Activated naive CD4-positive, alpha-beta T cell treated with anti-CD3 and anti-CD28 coated beads, Interleukin-2, amount 50 U/mL, for 72 hours (primary cell): ENCODE measurements at places on chromosomes 16 and 17. TPM values are rescaled to one million over a fixed set of nuclear protein-coding genes. Genes with fewer than 3 reads are reported as not detected.

- DNase-seq: no peak
Measured at GRCh38 chr16:30722443-30722842, 23.5 kb downstream of the SRCAP start.

- DNase-seq: no peak
Measured at GRCh38 chr16:67673712-67674580, 7.3 kb downstream of the C16orf86 start.

GRCh38 chr17:2087597-2088211, 32.8 kb downstream of the HIC1 start:
- DNase-seq: peak; percentile 73

- DNase-seq: no peak
Measured at GRCh38 chr17:82240506-82241182, 11.8 kb downstream of the SLC16A3 start.

GRCh38 chr17:73998653-73999645, 204.5 kb upstream of the RPL38 start:
- DNase-seq: peak; percentile 74

GRCh38 chr17:1203111-1203966, 23.6 kb upstream of the ABR start:
- DNase-seq: peak; percentile 65

DNA sequence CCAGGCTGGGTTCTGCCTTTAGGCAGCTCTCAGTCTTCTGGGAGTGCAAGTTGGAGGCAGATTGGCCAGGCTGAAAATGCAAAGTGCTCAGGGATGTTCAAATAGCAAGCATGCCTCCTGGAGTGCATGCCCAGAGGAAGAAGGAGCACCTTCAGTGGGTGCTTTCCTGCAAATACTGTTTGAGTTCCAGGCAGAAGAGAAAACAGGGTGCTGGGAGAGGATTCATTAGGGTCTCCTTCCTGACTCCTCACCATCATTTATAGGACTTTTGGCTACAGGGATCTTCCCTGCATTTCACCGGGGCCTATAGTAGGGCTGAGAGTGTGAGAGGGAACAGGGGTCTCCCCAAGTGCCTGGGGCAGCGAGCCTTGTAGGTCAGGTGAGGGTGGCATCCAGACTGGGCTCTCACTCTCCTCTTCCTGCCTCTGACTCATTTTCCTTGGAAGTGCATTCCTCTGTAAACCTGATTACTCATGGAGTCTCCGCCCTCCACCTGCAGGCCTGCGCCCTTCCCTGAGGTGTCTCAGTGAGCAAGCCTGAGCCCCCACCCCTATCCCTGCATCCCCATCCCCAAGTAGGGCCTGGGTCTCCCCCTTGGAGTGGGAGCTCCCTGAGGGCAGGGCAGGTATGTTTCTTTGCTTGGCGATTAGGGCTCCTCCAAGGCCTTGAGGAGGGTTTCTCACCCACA, 17.1 kb upstream of the TNS4 start:
- peak; percentile 52 for DNase-seq

GRCh38 chr16:24234737-24235136, 21.4 kb upstream of the CACNG3 start:
- no peak for DNase-seq

DNA sequence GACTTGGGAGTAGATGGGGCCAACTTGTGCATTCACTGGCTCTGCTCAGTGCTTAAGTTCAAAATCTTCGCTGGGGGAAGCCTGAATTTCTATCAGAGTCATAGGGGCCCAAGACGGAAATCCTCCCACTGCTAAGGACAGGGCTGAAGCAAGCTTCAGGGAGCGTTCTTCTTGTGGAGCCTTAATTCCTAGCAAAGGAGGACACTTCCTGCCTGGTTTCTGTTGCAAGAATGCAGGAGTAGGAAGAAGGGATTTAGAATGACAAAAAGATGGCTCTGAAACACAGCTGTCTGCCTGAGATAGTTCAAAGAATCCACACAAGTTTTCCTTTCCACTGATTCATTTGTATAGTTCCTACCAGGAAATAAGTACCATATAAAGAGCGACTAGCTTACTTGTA, 26.4 kb downstream of the PSME3IP1 start:
- no peak for DNase-seq

- DNase-seq: peak; percentile 57
Measured at GRCh38 chr16:75011634-75012307, 12.9 kb downstream of the ZNRF1 start.

DNA sequence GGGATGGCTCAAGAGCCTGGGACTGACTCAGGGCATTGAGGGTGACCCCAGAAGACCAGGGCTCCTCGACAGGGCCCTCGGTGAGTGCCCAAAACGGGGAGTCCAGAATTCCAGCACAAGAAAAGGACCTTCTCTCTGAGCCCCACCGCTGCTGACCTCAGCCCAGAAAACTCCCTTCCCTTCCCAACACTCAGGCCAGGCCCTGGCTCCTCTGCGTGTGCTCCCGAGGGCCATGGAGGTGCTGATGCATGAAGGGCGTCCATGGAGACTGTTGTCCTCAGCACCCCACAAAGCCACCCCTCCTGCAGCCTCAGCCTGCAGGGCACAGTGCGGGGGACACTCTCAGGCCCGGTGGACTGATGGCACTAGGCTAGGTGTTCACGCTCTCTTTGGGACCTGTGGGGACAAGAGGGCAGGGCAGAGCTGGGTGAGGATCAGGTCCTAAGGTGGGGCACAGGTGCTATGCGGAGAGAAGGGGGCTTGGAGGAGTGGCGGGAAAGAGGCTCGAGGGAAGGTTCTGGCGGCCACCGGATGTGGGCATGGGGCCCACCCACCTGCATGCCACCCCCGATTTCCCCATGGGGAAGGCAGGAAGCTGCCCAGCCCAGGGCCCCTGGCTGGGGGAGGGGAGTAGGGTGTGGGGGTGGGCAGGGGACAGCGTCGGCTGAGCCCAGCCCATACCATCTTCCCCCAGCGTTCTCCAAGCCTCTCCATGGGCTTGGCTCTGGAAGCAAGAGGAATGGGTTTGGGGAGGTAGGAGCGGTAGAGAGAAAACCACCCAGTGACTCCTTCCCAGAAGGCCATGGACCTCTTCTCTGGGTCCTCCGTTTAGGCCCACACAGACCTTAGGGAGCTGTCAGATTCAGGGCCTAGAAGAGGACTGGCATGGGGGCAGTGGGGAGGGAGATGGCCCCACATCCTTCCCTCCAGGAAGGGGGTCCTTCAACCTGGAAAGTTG, 4.5 kb upstream of the TSPOAP1 start:
- peak; percentile 77 for DNase-seq

DNA sequence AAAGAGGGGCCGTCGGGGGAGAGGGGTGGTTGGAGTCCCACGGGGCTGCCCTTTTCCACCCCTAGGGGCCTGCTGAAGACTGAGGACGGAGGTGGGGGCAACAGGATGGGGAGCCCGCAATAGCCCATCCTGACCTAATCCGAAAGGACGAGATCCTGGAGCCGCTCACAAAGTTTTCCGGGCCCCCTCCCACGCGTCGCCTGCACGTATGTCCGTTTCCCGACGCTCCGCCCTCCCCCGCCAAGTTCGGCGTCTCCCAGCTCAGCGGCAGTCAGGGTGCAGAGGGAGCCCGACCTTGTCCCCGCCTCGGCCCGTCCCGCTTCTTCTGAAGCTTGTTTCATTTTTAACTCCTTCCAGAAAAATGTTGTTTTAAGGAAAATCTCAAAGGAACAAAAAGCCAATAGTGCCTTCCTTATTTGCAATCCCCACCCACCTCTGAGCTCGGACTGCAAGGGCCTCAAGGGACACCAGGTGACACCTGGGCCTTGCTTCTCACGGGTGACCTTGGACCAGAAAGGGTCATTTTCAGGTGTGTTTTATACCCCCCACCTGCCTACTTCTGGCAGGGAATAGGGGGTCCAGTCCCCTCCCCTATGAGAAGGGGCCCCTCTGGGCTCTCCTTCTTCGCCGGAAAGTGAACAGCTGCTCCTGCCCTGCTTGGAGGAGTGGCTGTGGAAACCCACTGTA, 3.4 kb upstream of the ZNF423 start:
- no peak for DNase-seq

DNA sequence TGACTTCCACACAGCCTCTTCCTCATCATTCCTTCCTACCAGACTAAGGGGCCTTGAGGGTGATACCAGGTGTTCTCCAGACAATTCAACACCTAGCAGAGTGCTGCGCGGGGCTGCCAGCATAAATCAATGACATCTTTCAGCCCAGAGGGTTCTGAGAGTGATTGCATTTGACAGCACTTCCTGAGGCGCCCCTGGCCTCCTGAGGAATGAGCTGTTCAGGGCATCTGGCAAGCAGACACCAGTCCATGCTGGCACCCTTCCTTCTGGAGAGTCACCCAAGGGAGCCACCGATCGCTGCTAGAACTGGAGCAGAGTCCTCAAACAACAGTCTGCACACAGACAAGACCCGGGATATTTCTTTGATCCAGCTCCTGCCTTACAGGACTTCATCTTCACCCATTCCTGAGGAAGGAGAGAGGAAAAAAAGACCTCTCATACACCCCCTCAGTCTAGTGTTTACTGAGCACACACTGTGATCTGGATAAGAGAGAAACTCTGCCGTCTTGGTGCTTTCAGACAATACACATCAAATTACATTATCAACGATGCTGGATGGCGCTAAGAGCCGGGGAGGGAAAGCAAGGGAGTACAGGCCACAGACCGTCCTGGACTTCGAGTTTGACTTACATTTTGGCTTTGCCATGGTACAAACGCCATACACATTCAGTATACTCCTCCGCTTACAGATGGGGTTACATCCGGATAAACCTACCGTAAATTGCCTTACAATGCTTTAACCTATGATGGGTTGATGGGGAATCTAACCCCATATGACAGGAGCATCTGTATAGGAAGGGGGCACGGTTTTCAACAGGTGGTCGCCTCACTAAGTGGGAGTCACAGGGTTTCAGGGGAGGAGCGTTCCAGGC, 23.0 kb downstream of the NPTX1 start:
- DNase-seq: no peak

GRCh38 chr17:56158344-56158743, 5.1 kb downstream of the ANKFN1 start:
- DNase-seq: no peak

GRCh38 chr17:3915995-3916696, at the start of gene P2RX1:
TSS of gene P2RX1 (minus strand) at chr17:3916465. CDS start at chr17:3916225, 240 bp downstream.
- no peak for DNase-seq

DNA sequence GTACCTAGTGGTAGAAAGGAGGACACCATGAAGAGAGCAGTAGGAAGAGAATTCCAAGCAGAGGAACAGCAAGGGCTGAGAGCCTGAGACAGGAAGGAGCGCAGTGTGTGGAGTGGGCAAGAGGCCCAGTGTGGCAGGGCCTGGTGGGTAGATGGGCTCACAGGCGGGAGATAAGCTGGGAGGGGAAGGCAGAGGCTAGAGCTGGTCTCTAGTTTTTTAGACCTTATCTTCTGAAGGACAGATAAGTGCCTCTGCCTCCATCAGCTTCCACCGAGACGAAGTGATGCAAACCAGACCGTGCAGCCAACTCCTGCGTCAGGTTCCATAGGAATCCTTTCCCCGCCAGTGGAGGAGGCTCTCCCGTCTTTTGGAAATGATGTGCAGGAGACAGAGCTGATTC, 33.6 kb downstream of the CDH1 start:
- no peak for DNase-seq

GRCh38 chr17:79410681-79411080, 200.2 kb downstream of the RBFOX3 start:
- no peak for DNase-seq

GRCh38 chr17:66855204-66855603, 20.3 kb downstream of the CACNG5 start:
- peak; percentile 59 for DNase-seq

DNA sequence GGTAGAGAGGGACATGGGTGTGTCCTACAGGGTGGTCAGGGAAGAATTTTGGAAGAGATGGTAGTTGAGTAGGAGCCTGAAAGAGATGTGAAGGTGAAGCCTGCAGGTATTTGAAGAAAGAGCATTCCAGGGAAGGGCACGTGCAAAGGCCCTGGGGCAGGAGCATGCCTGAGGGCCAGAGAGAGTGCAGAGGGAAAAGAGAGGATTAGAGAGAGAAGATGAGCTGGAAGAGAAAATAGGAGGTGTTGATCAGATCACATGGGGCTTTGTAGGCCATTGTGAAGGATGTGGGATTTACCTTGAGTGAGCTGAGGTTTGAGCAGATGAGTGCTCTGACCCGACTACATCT, 455.0 kb downstream of the HAPSTR1 start:
- no peak for DNase-seq

The FAM171A2 gene
- total RNA-seq: 0.35 TPM

The KRT27 gene
- total RNA-seq: not detected

The ABCA9 gene
- not detected for total RNA-seq

The HBA2 gene
- not detected for total RNA-seq

The ZNF19 gene
- total RNA-seq: 1.1 TPM

The PIEZO1 gene
- 128 TPM for total RNA-seq

The HIC1 gene
- total RNA-seq: 41.8 TPM

The CDK5R1 gene
- 12.4 TPM for total RNA-seq

The TPPP3 gene
- not detected for total RNA-seq

The CLEC18A gene
- total RNA-seq: 0.09 TPM

The GDPD3 gene
- total RNA-seq: 16.7 TPM

The SCGB1C2 gene
- total RNA-seq: not detected

The EPX gene
- not detected for total RNA-seq

The TBC1D3 gene
- 12.4 TPM for total RNA-seq

The C16orf74 gene
- 1.4 TPM for total RNA-seq

The PRDM7 gene
- not detected for total RNA-seq

The TCF25 gene
- total RNA-seq: 235 TPM

The MYH1 gene
- not detected for total RNA-seq

The DLX3 gene
- total RNA-seq: 0.10 TPM
